DMS 273 treated with DMSO at 0.1 percent for 48 hours (cell line): ENCODE measurements at places on chromosomes 13 and 19.
A peak's percentile ranks its signal among the peaks of the same experiment; 100 is the strongest.

GRCh38 chr13:103640606-103641005, 574.4 kb upstream of the SLC10A2 start:
- DNase-seq = no peak

GRCh38 chr13:103852036-103852435, 785.8 kb upstream of the SLC10A2 start:
- DNase-seq = no peak

GRCh38 chr13:94595001-94595949, 677 bp downstream of the TGDS start:
- no peak for DNase-seq

- no peak for DNase-seq
These were observed 6.9 kb downstream of the CBARP start for GRCh38 chr19:1230783-1231489.

GRCh38 chr19:57719901-57720519, 7.4 kb downstream of the ZNF671 start:
- peak; percentile 90 for DNase-seq

DNA sequence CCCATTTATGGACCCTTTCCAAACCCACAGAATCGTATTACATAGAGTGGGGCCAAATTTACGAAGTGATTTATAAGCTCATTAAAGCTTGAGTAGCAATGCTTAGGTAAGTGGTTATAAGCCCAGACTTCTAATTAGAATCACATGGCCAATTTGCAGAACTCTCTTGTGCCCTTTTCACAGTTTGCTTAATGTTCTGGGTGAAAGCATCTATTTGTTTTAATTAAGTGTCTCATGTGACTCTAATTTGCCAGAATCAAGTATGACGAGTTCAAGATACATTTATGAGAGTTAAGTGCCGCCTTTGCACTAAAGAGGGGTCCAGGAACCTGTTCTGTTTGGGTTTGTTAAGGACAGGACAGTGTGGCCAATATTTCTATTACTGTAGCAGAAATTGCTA, 46.0 kb upstream of the ZNF681 start:
- DNase-seq = no peak

GRCh38 chr19:19871932-19872331, 6.2 kb downstream of the ZNF253 start:
- DNase-seq = no peak
